ENCODE measurements at places on chromosomes 5 and 9.
A peak's percentile ranks its signal among the peaks of the same experiment; 100 is the strongest.

- no peak for DNase-seq
Measured at GRCh38 chr5:67193439-67193807, 3.2 kb downstream of the CD180 start.

DNA sequence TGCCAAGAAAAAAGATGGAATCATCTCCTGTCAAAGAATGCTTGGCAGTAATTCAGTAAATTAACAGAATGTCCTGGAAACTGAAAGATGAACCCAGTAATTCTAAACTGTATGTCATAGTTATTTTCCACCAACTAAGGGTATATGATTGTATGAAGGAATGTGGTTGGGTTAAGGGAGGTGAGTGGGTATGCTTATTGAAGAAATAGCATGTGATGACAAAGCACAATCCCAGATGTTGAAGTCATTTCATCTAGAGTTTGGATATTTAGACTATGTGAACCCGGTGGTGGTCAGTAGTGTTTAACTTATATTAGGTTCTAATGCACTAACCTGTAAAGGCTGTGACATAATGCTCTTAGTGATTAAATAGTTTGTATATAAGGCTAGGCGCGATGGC lies 87.3 kb downstream of the CDKN2A start:
- no peak for DNase-seq

- no peak for DNase-seq
Measured at GRCh38 chr9:38281917-38282316, 110.6 kb upstream of the ALDH1B1 start.

- no peak for DNase-seq
Measured at GRCh38 chr5:119264186-119264585, 91.6 kb upstream of the TNFAIP8 start.

GRCh38 chr5:126003309-126003708 lies 419.9 kb upstream of the GRAMD2B start:
- DNase-seq: no peak

DNA sequence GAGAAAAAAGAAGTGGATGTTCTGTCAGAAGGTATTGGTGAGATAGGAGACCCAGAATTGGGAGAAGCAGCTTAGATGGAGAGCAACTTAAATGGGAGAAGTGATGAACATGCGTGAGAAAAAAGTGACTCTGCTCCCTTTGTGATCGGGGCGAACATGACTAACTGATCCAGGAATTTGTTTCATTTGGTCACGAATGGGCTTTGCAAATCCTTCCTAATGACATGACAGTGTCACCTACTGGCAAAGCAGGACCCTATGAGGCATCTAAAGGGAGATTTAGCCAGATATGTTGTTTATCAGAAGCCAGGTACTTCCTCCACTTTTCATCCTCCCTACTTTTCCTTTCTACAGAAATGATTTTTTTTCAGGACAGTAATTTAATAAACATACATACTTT lies 787.4 kb upstream of the RGMB start:
- DNase-seq: no peak

DNA sequence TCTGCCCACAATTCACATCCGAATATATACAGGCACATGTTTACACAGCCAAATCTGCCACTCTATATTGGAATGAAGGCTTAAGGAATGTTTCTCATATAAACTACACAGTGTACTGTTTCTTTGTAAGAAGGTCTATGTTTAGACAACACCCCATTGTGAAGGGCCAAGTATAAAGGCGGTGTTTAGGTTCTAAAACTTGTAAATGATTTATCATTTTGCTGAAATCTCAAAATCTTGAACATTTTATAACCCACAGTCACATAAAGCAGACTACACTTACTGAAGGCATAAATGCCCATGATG lies 94.0 kb downstream of the ZNF608 start:
- DNase-seq: no peak

GRCh38 chr9:105405514-105406131 lies 42.2 kb upstream of the FSD1L start:
- DNase-seq: peak; percentile 87

- no peak for DNase-seq
Measured at GRCh38 chr5:97167435-97167834, 15.6 kb downstream of the RIOK2 start.

- DNase-seq: no peak
Measured at GRCh38 chr9:127546125-127546832, 65.8 kb upstream of the STXBP1 start.

DNA sequence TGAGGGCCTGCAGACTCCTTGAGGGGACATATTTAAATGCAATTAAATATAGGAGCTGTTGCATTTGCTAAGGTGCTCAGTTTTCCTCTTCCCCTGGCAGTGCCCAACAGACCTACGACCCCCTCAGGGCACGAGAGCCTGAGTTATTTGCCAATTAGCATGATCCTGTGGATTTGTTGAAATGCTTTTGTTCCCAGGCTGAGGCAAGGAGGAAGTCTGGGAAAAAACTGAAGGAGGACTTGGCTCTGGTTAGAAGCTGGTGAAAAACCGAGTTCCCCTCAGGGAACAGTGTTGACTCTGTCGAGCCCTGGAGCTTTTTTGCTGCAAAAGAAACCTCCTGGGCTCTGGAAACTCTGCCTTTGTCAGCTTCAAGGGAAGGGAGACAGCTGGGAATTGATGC lies 103.6 kb upstream of the SHB start:
- DNase-seq: no peak

GRCh38 chr9:106911951-106912350 lies 49.0 kb downstream of the ZNF462 start:
- no peak for DNase-seq
